ENCODE measurements at places on chromosomes 2 and 18. TPM values are rescaled to one million over a fixed set of nuclear protein-coding genes. Genes with fewer than 3 reads are reported as not detected.

DNA sequence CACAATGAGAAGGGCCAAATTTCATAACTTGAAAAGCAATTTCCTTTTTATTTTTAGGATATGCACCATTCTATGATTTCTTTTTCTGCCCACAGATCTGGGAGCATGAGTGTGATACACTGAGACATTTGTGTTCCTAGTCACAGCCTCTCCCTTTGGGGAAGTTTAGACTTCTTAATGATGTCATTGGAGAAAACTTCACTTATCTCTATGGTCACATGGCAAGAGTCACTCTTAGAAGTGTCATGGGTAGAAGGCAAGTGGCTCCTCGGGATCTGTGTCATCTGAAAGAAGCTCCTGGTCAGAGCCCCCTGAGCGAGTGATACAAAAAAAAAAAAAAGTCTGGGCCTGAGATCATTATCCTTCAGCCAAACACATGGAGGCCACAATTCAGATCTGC is 62.5 kb upstream of the LGALSL start:
- DNase-seq = no peak
- H3K4me3 ChIP-seq = no peak overlapping the region
- no peak overlapping the region for H3K27ac ChIP-seq
- no peaks in the 10 kb centered on the region for H3K36me3 ChIP-seq
- H3K27me3 ChIP-seq = peaks cover 7% of the 10 kb centered on the region

DNA sequence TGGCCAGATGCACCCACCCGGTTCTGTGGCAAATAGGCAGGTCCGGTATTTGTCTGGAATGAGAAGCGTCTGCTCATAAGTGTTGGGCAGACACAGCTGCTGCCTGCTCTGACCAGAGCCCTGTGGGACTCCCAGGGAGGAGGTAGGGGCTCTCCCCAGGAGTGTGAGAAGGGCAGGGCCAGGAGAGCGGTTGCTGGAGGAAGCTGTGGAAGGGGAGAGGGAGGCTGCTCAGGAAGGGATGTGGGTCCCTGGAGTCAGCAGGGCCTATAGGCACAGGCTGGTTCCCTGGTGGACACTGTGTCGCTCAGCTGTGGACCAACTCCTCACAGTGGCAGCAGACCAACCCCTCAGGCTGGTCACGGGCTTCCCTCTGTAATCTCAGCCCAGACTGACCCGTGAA is 109.2 kb downstream of the DYSF start:
- no peaks in the 10 kb centered on the region for H3K36me3 ChIP-seq
- H3K4me3 ChIP-seq = no peak overlapping the region
- H3K4me1 ChIP-seq = no peaks in the 10 kb centered on the region
- no peak overlapping the region for H3K27ac ChIP-seq
- DNase-seq = no peak

DNA sequence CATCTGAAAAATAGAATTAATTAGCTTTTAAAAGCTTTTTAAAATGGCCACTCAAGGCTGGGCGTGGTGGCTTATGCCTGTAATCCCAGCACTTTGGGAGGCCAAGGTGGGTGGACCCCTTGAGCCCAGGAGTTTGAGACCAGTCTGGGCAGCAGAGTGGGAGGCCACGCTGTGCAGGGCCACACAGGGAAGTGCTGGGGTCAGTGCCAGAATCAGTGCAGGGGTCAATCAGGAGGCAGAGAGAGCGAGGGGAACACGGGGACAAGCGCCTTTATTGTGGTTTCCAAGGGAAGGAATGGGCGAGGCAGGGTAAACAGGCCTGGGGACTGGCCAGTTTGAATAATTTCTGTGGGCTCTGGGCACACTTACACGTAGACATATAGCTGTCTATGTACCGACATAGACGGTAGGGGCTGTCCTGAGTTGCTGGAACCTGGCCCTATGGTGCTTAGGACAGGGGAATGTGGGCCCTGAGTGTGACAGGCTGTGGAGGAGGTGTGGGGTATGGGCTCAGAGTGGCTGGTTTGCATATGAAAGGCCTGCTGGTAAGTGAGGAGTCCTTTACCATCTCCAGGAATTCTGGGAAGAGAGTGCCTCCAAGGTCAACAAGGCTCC is 42.9 kb downstream of the DYSF start:
- H3K4me3 ChIP-seq = no peak overlapping the region
- H3K27ac ChIP-seq = no peak overlapping the region
- H3K27me3 ChIP-seq = peaks cover 25% of the 10 kb centered on the region
- H3K4me1 ChIP-seq = no peaks in the 10 kb centered on the region
- no peaks in the 10 kb centered on the region for H3K36me3 ChIP-seq

GYPC gene
- 112 TPM for polyA plus RNA-seq

Data from naive B cell (primary cell).